ENCODE measurements at places on chromosomes 7 and 10.

DNA sequence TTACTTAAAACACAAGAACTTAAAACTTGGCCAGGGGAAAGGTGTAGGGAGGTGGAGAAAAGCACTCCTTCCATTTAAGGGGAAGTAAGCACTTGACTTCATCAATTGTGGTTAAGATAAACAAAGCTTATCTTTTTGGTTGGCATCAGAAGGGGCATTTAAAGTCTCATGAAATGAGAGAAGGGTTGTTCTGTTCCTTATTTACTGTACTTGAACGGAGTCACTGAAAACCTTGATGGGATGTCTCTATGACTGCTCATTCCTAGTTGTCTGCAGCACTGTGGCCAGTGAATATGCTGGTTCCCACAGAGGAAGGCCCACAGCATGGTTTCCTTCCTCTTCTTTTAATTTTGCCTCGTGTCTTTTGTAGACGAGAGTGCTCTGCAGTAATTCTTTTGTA is 229.3 kb downstream of the AUTS2 start:
- no peak for DNase-seq

GRCh38 chr10:35728341-35728740 is 86.2 kb upstream of the FZD8 start:
- DNase-seq, result no peak

DNA sequence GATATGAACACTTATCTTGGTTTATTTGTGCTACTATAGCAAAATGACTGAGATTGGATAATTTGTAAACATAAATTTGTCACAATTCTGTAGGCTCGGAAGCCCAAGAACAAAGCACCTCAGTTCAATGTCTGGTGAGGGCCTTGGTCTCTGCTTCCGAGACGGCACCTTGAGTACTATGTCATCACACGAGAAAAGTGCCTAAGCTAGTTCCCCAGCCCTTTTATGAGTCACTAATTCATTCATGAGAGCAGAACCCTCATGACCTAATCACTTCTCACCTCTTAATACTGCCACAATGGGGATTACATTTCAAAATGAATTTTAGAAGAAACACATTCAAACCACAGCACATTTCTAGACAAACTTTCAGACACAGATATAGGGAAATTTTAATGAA is 52.0 kb upstream of the PRSS1 start:
- DNase-seq, result no peak

GRCh38 chr10:70579234-70580002 is 23.1 kb downstream of the PRF1 start:
- no peak for DNase-seq

DNA sequence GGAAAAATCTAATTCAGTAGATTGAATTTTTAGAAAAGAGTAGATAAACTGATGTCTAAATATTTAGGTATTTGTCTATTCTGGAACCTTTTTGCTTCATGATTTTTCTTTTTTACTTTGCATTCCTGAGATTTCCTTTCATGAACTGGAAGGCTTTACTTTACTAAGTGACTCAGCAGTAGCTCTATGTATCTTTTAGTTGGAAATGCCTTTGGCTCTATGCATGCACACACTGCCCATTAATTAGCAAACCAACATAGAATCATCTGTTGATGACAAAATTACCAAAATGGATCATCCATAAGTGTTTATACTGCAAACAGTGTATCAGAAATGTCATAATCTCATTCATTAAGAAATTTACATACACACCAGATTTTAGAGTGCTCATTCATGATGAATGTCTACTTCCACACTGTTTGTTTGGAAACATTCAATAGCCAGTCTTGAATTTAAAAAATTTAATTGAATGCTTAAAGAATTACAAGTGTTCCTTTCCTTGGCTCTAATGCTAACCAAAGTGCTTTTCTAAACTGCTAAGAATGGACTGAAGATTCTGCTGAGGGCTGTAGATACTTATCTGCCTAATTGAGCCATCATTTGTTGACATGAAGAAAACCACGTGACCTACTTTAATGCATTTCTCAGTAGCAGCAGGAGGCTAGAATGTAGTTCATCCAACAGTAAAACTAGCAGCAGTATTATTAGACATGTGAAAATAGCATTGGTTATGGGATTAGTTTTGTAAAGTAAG is 282.0 kb downstream of the ADK start:
- DNase-seq, result peak; percentile 54

DNA sequence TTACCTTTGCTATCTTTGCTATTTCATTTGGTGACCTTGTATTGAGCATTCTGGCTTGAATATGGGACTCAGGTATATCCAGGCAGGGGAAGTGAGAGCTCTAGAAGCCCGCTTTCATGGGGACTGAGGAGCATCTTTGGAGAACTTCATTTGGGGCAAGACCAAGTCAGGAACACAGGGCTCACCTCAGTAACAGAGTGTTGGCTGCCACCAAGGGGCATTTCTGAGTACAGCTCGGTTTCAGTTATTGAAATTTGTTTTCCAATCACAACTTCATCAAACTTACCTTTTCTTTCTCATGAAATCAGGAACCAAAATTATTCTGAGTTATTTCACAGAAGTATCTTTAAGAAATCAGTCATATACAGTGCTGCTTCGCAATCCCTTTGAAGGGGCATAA is 337.2 kb downstream of the C7orf25 start:
- no peak for DNase-seq

- DNase-seq, result no peak
Measured at GRCh38 chr10:3714967-3715366, 70.0 kb downstream of the KLF6 start.

DNA sequence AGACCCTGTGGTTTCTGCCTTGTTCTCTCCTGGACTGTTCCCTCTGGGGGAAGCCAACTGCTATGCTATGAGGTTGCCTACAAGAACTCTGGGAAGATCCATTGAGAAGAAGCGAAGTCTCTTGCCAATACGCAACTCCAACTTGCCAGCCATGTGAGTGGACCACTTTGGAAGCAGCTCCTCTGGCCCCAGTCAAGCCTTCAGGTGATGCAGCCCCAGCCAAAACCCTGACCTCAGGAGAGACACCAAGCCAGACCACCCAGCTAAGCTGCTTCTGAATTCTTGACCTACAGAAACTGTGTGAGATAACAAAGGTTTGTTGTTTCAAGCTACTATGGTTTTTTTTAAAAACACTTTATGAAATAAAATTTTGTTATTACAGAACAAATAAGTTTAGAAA is 20.2 kb upstream of the MYL7 start:
- DNase-seq, result no peak

GRCh38 chr7:104625956-104626355 is 297.6 kb downstream of the LHFPL3 start:
- DNase-seq, result no peak

GRCh38 chr10:129328546-129328945 is 138.5 kb upstream of the MGMT start:
- no peak for DNase-seq

- DNase-seq, result no peak
Measured at GRCh38 chr10:126263006-126263676, 125.1 kb downstream of the ADAM12 start.

- DNase-seq, result no peak
Measured at GRCh38 chr10:63633677-63634487, 112.7 kb downstream of the REEP3 start.

DNA sequence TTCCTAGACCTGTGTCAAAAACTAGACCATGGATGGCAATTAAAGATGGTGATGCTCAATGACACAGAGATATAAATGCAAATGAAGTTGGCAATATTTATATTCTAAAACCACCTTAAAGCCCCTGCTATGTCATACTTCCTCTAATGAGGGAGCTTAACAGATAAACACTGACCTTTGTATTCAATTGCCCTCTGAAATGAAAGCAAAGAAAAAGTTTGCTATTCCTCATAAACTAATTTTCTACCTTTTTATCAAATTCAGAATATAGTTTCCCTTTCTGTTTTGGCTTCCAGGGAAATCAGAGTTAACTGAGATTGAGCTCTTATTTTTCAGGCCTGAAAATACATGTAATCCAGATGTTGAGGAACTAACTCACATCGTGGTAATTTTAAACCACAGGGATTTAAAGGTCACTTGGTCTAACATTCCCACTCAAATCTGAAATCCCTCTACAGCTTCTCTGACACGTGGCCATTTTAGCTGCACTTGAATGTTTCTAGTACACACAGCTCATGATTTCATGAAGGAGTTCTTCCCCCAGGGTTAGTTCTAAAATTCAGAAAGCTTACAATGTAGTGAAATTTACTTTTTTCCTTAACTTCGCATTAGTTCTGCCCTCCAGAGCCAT is 37.9 kb upstream of the ABCB5 start:
- DNase-seq, result peak; percentile 50

- DNase-seq, result no peak
Measured at GRCh38 chr10:74118804-74119203, 31.8 kb downstream of the AP3M1 start.

GRCh38 chr7:52764492-52765169 is 270.8 kb upstream of the POM121L12 start:
- no peak for DNase-seq

- DNase-seq, result no peak
Measured at GRCh38 chr10:31213959-31214358, 105.1 kb upstream of the ZEB1 start.

- no peak for DNase-seq
Measured at GRCh38 chr7:105006367-105007136, 7.5 kb upstream of the KMT2E start.

DNA sequence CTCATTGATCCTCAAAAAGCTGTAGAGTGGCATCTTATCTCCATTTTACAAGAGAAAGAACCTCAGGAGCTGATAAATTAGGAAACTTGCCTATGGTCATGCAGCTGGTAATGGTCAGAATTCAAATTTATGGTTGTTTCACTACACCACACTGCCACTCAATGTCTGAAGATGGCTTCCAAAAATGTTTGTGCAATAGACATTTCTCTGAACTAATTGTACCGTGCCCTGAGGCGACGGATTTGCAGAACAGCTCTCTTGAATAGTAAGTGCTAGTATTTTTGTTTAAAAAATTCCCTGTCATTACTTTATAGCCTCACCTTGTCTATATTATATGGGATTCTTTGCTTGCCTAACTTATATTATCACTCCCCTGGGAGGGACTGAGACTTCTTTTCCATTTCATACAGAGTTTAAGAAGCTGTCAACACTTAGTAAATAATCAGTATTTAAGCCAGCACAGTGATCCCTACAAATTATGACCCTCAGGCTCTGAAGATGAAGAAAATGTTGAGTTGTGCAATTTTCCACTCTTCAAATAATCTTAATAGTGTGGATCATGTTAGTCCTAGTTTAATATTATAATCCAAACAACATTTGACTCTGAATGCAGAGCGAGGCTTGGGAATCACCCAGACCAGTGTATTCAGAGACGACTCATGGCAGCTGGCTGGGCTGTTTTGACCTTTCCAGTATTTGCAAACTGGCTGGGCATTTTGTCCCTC is 346.6 kb downstream of the PTEN start:
- peak; percentile 12 for DNase-seq

DNA sequence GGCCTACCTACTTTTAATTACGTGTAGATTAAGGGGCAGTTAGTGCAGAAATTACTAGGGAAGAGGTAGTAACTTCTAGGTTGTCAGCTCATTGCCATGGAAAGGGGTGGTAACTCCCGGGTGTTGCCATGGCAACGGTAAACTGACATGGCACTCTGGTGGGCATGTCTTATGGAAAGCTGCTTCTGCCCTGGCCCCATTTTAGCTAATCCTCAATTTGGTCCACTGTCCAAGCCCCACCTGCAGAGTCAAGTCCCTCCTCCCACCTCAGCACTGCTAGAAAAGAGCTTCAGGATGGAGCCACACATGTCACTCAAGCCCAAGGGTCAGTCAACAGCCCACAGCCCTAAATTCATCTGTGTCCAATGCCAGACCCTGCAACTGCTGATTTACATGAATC is 7.5 kb upstream of the ZKSCAN1 start:
- no peak for DNase-seq

GRCh38 chr10:33434933-33435332 is 100.5 kb upstream of the NRP1 start:
- no peak for DNase-seq

GRCh38 chr7:50792342-50793119 is 9.8 kb upstream of the GRB10 start:
- peak; percentile 38 for DNase-seq

GRCh38 chr10:104080762-104081161 is 4.9 kb downstream of the COL17A1 start:
- no peak for DNase-seq

DNA sequence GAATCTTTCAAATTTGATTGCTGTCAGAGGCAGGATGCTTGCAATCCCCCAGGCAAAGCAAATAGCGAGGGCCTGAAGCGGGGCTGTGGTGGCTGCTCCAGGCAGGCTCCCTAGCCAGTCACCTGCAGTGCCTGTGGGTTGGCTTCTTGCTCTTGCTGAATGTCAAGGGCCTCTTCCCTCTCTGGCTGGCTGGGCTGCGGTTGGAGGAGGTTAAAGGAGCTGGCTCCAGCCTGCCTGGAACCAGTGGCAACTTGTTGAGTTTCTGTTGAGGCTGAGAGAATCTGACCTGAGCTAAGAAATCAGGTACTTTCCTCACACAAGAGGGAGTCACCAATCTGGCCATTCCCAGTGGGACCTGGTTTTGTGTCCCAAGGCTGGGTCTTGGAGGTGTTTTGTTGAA is 134.7 kb downstream of the TMEM178B start:
- DNase-seq, result no peak

DNA sequence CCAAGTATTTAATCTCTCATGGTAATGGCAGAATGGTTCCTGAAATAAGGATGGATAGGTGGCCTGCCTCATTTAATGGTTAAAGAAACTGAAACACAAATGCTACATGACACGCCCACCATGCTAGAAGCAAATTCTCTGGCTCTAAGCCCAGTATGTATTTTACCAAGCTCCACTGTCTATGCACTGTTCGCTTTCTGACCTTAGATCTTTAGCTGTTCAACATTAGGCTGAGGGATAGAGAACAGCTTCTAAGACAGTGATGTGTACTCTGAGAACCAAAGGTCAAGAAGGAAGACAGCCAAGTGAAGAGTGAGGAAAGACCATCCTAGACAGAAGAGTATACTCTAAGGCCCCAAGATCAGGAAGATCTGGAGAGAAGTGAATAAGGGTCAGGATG is 26.6 kb downstream of the FAM3C start:
- peak; percentile 17 for DNase-seq

DNA sequence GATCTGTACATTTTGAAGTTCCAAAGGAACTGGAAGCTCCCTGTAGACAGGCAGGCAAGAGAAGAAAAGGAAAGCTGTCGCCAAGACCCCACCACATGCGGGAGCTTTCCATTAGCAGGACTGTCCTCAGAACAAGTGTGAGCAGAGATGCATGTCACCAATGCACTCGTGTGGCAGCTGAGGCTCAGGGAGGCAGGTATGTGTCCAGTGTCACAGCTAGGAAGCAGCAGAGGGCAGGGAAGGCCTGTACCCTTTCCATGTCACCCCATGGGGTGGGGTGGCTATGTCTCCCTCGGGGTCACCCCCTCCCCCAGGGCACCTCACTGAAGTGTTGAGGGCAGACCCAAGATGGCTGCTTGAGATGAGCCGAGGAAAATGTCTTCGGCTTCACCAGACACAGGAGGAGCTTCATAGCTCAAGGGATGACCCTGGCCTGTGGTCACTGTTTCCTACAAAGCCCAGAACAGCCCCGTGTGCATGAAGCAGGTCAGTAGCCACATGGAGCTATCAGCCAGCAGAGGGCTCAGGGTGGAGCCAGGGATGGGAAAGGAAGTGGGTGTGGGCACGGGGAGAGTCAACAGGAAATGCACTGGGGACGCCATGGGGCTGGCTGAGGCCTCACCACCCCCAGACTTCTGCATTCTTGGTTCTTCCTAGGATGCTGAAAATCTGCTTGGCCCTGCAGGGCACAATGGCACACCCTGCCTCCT is 96.6 kb downstream of the FAM53B start:
- DNase-seq, result peak; percentile 46

GRCh38 chr7:16581286-16581685 is 54.7 kb downstream of the LRRC72 start:
- no peak for DNase-seq

- no peak for DNase-seq
Measured at GRCh38 chr7:116492654-116493109, 6.9 kb upstream of the CAV2 start.

GRCh38 chr10:78464856-78465267 is 431.2 kb downstream of the RPS24 start:
- DNase-seq, result no peak
